ENCODE measurements at places on chromosomes 5 and 9.
A peak's percentile ranks its signal among the peaks of the same experiment; 100 is the strongest.

DNA sequence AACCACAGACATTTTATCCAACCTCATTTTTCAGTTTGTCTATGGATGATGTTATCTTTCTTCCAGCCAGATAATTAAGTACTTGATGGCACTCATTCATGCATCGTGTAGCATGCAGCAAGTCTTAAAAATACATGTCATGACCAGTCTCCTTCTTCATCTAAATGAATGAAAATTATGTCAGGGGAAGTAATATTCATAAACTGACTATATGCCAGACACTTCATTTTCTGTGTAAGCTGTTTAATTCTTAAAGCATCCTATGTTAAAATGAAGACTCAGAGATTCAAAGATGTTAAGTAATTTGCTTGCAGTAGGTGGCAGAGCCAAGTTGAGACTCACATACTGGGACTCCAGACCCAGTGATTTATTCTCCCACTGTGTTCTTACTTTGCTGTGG is 181.7 kb upstream of the CD180 start:
- DNase-seq = no peak

DNA sequence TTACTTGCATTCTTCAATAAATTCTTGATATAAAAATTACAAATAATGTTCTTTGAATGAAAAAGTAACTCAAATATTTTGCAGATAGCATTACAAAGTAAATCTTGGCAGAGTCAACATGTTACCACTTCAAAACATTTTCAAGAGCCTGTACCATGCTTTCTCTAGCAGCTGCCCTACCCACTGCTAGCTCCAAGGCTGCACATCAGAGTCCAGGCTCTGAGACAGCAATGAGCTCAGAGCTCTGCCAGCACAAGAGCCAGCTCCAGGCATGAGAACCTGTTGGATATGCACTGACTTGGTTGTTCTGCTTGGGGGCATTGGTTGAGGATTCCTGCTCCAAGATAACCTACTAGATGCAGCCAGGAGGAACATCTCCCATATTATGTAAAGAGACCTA is 211.3 kb upstream of the HAPLN1 start:
- DNase-seq = no peak

DNA sequence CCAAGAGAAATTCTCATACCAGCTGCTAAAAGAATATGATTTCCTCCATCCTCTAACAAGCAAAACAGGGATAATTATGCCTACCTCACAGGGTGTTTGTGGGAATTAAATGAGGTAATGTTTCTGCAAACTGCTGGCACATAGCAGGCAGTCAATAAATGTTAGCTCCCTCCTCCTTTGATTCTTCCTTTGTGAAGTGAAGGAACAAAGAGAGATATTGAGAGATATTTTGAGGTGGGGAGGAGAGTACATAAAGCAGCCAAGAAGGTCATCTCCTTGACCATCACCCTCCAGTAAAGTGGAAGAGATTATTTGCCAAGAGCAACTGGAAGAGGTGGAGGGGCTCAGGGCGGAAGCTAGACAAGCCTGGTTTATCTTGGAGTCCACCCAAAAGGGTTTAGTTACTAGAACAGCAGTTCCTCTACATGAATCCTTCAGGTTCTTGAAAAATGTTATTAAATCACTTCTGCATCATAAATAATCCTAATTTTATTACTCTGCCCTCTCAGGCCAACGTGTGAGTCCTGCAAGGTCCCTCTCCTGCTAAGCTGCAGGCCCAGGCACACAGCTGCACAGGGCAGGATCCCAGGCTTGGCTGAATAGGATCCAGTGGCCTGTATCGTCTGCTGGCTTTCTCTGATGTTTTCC is 35.0 kb upstream of the TLE1 start:
- peak; percentile 17 for DNase-seq

DNA sequence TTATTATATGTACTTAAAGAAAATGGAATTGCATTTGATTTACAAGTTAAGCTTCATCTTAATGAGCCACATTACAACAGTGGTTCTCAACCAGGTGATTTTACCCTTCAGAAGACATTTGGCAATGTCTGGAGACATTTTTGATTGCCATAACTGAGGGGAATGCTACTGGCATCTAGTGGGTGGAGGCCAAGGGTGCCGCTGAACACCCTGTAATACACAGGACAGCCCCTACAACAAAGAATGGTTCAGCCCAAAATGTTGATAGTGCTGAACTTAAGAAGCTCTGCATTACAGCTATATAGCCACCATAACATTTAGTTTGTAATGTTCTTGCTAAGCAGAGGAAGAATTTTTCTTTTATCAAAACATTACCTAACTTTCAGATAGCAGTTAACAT is 103.1 kb downstream of the PAM start:
- DNase-seq = no peak

GRCh38 chr9:121071756-121072421 is 2.9 kb upstream of the CNTRL start:
- no peak for DNase-seq

GRCh38 chr5:34604119-34604675 is 51.9 kb upstream of the RAI14 start:
- DNase-seq = no peak

DNA sequence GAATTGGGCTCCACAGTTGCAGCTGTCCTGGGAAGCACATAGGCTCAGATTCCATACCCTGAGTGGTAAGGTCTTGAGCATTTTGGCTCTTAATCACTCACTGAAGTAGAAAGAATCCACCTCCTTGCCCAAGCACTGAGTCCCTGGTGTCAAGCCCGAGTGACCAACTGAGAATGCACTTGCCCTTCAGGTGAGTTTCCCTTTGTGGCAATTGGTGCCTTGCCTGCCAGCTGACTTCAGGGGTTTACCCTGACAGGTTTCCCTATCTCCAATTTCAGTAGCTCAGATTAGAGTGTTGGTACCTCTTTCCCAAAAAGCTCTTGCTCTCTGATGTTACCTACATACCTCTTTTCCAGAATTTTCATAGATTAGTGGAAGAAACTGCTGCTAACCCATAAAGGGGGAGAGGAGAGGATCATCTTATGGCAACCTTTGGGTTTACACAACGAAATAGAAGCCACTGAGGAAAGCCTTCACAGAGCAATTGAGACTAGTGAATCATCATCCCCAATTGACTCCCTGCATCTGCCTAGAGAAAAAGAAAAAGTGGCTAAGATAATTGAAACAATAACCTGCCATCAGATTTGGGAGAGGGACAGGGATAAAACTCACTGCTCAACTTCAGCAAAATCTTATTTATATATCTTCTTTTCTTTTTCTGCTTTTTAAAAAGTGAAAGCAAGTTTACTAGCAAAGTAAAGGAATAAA is 48.6 kb downstream of the CCL28 start:
- no peak for DNase-seq

- DNase-seq = peak; percentile 25
These were observed 92.1 kb downstream of the DAB2IP start for GRCh38 chr9:121743441-121744001.

DNA sequence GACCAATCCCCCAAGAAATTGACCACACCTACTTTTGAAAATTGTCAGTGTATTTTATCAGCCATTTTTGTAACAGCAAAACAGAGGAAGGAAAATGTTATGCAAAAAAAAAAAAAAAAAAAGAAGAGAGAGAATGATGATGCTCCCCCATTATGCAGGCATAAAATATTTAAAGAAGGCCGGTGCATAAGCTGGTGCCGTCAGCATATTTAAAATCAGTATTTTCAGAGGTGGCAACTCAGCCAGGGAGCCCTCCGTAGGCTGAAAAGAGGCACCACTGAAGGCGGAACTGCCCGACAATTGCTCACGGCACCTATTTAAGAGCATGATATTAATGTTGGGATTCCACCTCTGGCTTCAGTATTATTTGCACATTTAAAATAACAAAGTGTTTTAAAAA is 33.4 kb downstream of the IRX2 start:
- DNase-seq = no peak

DNA sequence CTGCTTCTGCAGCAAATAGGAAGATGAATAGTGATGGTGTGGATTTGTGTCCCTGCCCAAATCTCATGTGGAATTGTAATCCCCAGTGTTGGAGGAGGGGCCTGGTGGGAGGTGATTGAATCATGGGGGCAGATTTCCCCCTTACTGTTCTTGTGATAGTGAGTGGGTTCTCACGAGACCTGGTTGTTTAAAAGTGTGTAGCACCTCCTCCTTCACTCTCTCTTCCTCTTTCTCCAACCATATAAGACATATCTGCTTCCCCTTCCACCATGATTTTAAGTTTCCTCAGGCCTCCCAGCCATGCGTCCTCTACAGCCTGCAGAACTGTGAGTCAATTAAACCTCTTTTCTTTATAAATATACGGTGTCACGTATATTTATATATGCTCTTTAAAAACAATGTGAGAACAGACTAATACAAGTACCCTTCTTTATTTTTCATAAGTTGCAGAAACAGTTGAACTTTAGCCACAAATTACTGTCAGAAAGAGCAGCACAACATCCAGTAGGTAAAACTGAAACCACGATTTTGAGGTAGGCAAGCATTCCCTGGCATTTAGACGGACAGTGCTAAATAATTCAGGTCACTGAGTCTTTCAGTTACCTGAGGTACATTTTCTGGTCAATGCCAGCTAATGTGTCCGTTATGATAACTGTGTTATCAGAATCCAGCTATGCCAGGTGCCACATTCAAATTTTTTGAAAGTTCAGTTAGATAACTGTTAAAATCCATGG is 79.3 kb upstream of the SPEF2 start:
- no peak for DNase-seq

DNA sequence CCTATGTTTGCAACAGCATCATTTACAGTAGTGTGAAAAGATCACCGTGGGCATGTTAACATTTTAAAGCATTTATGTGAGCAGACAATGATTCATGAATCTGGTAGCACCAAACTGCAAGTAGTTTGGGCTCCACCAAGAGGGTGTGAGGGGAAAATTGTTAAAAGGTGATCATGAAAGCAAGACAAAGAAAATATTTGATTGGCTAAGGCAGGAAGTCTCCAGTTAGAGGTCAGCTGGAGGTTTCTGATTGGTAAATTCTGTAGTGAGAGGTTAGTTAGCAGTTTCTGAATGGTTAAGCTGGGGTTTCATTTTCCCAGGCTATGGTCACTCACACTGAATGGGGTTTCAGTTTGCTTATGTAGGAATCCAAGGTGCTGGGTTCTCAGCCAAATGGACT is 13.5 kb upstream of the DRD1 start:
- DNase-seq = no peak

DNA sequence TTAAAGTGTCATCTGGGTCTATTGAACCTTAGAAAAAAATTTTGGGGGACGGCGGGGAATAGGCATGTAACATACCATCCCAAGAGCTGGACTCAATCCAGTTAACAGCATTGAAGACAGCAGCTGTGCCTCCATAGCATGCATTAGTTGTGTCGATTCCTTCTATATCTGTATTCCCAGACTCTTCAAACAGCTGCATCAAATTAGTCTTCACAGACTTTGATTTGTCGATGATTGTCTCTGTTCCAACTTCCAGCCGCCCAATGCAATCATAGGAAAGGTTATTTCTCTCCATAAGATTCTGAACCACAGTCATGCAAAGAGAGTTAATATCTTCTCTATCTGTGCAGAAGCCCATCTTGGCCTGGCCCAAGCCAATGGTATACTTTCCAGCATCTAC is 14.8 kb downstream of the HMGCS1 start:
- no peak for DNase-seq

DNA sequence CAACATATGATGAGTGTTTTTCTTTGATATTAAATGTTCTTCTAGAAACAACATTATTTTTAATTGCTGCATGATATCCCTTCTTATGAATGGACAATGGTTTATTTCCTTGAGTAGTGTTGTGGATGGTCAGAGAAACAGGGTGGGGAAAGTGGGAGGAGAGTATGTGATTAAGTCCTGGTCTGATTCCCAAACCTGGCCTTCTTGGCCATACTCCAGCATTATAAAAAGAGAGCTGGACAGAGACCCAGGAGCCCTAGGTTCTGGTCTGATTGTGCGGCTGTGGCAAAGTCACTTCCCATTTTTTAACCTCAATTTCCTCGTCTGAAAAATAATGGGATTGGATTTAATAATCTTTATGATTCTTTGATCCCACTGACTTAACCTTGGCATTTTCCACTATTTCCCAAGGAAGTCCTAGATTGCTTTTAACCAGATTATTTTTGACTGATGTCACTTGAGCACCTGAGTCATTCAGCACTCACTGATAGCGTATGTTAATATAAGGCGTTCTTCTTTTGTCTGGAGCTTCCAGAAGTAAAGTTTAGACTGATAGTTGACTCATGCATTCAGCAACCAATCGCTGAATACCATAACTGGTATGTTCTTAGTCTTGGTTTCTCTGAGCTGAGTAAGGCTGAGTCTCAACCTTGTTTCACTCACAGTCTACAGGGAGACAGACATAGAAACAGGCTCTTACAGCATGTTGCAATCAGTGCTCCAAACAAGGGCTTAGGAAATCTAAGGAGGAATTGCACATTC is 26.2 kb downstream of the OSMR start:
- peak; percentile 91 for DNase-seq

- DNase-seq = no peak
These were observed 179.8 kb downstream of the DCP2 start for GRCh38 chr5:113156271-113156877.

DNA sequence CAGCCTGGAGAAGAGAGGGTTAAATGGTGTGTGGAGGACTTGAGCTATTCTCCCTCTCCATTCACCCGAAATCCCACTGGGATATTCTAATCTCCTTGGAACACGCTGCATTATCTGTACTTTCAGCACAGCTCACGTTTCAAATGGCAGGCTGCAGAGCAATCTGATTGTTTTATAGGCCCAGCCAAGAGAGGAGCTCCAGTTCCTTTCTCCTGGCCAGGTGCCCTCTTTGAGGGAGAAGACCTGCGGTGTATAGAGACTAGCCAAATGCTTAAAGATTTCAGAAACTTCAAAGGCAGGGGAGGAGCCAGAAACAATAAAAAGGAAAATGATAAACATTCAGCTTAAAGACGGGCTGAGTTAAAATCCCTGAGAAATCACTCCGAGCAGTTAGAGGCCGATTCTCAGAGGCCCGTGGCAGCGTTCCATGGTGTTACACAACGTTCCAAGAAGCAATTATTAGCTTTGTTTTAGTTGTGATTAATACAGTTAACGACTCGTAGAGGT is 564.0 kb upstream of the KLF4 start:
- DNase-seq = no peak

DNA sequence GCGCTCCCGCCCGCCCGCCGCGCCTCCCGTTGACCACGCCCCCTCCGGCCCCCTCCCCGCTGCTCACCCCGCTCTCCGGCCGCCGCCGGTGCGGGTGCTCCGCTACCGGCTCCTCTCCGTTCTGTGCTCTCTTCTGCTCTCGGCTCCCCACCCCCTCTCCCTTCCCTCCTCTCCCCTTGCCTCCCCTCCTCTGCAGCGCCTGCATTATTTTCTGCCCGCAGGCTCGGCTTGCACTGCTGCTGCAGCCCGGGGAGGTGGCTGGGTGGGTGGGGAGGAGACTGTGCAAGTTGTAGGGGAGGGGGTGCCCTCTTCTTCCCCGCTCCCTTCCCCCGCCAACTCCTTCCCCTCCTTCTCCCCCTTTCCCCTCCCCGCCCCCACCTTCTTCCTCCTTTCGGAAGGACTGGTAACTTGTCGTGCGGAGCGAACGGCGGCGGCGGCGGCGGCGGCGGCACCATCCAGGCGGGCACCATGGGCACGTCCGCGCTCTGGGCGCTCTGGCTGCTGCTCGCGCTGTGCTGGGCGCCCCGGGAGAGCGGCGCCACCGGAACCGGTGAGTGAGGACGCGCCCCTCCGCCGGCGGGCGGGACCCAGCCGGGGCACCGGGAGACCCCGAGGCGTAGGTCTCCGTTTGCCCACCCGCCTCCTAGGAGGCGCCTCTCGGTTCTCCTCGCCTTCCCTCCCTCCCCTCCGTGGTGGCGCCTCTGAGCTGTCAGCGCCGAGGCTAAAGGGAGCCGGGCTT is at the start of gene VLDLR:
Gene VLDLR (plus strand): TSS at position 66 of the 739 bp plus-strand sequence. CDS start 403 bp downstream, at position 469.
- peak; percentile 5 for DNase-seq

All from HTR-8/SVneo (cell line).